ENCODE measurements at places on chromosomes 3 and 15.
A peak's percentile ranks its signal among the peaks of the same experiment; 100 is the strongest.

DNA sequence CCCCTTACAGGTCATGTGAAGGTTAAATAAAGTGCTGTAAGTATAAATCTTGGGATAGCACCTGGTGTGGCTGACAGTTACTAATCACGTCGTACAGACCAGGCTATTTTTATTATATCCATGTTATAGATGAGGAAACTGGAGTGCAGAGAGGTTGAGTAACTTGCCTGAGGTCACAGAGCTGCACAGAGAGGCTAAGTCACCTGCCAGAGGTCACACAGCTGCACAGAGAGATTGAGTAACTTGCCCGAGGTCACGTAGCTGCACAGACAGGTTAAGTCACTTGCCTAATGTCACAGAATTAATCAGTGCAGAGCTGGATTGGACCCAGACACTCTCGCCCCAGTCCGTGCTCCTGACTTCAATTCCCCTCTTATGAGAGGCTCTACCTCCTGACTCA is 171.5 kb downstream of the NUP210 start:
- no peak for DNase-seq

DNA sequence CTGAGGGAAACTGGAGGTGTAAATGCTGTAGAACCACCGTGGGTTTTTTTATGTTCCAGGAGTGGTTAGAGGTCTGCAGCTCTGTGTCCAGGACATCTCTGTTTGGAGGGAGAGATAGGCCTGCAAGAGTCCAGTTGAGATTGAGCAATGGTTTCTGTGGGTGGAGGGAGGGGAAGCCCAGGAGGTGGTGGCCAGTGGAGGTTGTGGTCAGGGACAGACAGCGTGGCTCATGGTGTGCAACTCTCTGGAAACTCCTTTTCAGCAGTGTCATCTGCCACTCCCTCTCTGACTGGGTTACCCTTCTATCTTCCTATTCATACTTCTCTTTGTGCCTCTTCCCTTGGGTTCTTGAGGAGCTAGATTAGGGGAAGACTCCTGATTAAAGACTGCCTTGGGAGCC is 9.6 kb downstream of the XCR1 start:
- no peak for DNase-seq

GRCh38 chr15:56320861-56321260 is 44.4 kb upstream of the TEX9 start:
- DNase-seq, result no peak

- no peak for DNase-seq
Observed at GRCh38 chr15:78841376-78841706, 30.1 kb upstream of the ADAMTS7 start.

GRCh38 chr3:13857702-13858380 is 22.0 kb downstream of the WNT7A start:
- no peak for DNase-seq

DNA sequence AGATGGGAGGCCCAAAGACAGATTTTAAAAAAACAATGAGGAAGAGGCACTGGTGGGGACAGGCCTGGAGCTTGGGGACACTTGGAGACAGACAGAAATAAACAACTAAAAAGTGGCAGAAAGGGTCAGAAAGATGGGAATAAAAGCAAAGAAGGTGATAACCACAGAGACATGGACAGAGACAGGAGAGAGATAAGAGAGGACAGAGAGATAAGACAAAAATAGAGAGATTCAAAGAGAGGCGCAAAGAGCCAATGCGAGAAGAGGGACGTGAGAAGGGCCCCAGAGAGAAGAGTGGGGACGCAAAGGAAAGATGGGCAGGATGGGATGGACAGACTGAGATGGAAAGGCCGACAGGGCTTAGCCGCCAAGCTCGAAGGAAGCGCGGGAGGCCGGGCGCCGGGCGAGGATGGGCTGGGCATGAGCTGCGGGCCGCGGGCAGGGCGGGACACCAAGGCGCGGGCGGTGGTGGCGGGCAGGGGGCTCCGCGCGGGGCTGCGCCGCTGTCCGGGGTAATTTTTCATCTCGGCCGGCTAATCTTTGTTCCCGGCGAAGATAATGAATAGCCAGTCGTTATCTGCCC is 3.1 kb upstream of the GATA2 start:
- DNase-seq, result no peak

DNA sequence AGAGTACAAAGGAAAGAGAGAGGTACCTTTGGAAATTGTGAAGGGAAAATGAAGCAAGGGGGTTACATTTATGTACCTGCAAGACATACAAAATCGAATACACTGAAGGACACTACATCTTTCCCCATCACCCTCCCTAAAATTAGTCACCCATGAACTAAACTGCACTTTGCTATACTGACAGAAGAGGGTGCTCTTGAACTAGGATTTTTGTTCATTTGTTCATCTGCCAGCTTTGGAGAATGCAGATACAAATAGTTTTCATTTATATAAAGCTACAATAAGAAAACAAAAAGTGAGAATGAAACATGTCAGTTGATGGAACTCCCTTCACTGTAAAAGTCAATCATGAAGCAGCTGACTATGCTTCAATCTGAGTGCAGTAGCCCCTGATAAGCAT is 55.7 kb downstream of the PCCB start:
- DNase-seq, result no peak

GRCh38 chr3:122430371-122430770 is 14.5 kb upstream of the WDR5B start:
- no peak for DNase-seq

DNA sequence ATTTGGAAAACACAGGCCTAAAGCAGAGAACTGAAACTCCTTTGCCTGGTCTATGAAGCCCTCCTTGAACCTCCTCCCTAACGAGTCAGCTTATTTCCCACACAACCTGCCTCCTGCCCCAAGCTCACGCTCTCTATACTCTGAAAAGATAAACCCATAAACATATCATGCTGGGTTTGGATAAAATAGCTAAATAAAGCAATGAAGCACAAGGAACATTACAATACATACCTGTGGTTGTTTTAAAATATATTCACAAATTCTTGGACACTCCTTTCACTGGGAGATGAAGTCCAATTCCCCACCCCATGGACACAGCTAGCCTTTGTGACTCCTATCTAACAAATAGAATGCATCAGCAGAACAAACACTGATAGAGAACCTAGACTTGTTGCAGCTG is 98.2 kb downstream of the PLCH1 start:
- no peak for DNase-seq

DNA sequence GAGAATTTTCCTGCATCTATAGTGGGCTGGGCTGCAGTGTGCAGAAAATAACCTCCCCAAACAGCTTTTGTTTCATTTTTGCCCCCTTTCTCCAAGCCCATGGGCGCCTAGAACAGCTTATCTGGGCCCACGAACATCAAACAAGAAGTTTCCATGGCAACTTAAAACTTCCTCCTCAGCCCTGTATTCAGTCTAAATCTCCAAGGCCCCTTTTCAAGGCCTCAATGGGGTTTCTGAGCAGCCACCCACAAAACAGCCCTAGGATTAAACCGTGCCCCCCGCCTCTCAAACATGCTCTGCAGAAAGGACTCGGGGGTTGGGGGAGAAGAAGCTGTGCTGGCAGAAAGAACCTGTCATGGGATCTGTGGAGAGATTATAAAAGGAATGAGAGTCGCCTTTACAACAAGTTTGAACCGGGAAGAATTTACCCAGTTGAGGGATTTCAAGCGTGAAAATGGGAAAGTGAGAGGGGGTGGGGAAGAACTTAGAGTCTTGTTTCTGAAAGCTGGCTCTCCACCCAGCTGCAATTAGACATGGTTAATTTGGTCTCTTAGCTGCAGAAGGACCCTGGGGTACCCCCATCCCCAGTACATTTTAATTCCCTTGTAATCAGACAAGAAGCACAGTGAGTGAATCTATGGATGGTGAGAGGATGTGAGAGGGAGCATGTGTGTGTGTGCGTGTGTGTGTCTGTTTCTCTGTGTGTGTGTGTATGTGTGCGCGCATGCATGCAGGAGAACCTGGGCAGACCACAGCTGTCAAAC is 4.3 kb upstream of the FAM107A start:
- DNase-seq, result peak; percentile 17
